Kidney glomerular epithelial cell (primary cell): ENCODE measurements at places on chromosomes 1 and 21.

GRCh38 chr1:115632251-115633026 lies 9.3 kb upstream of the VANGL1 start:
- no peak for DNase-seq

DNA sequence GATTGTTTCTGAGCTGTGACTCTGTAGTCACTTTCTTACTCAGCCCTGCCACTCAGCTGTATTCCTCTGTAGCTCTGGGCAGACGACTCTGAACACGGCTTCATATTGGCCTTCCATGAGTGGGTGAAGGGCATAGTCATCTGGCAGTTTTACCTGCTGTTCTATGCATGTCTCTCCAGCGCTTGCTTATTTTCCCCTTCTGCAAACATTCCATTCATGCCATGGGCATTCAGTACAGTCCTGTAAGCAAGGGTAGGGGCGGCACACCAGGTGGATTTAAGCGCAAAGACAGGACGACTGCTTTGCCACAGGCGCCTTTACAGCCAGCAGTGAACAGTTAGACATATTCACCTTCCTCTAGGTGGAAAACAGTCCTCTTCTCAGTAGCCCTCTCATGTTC lies 4.4 kb upstream of the WDR26 start:
- peak; percentile 70 for DNase-seq

DNA sequence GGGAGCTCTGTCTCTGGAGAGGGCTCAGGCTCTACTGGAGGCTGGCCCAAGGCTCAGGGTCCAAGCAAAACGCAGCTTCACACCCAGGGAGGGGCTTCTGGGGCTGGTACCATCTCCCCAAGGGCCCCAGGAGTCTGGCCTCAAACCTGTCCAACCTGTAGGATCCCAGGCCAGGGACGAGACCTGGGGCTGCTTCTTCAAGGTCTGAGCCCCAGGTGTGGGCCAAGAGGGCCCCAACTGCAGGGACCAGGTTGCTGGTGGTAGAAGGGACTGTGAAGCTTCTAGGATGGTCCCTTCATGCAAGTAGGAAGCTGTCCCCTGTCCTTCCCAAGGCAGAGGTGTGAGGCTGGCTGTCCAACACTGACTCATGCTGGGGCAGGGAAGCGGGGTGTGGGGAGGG lies 7.8 kb upstream of the MMEL1 start:
- no peak for DNase-seq

DNA sequence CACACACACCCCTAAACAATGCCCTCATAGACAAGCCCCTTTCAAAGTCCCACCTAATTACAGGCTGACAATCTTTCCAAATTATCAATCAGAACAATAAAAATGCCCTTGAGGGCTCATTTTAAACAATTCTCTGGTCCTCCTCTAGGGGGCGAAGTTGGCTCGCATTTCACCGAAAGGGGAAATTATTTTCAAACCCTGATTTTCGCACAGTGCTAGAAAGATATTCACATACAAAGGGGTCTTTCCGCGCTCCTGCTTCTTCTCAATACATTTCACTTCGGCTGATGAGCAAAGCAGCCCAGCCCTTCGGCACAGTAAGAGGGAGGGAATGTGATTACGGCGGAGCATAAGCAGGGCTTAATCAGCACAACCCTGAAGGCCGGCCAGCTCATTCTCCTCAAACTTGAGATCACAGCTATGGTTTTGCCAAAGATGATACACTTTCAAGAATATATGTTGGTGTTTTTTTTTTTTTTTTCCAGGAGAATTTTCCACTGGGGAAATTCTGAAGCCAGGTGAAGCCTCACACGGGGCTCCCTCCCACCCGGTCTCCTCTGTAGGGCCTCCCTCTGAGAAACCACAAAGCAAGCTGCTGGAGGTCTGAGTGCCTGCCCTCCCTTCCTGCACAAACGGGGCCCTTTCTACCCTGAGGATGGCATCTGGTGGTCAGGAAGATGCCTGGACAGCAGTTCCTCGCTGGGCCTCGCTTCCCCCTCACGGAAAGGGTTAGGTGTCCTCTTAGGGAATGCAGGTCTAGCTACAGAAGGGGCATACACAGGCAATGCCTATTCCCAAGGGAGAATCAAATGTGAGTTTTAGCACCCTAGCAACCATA lies 66.9 kb downstream of the GNG12 start:
- DNase-seq = peak; percentile 75

DNA sequence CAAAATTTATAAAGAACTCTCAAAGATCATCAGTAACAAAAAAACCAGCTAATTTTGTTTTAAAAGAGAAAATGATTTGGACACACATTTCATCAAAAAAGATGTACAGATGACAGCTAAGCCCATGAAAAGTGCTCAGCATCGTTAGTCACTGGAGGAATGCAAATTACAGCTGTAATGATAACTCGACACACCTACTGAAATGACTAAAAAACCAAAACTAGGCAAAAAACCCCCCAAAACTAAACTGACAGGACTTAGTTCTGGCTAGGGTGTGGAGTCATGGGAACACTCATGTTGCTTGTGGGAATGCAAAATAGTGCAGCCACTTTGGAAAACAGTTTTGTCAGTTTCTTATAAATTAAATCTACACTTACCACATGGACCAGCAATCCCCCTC lies 59.5 kb downstream of the CNIH3 start:
- DNase-seq = no peak

GRCh38 chr1:201949491-201949890 lies 3.1 kb upstream of the LMOD1 start:
- no peak for DNase-seq

- peak; percentile 44 for DNase-seq
Observed at GRCh38 chr1:245154429-245155271, at the start of gene KIF26B. Gene KIF26B, plus strand, starts transcription at chr1:245154985. Its CDS starts 440 bp downstream, at chr1:245155425.
